ENCODE measurements at places on chromosomes 1 and 21.

DNA sequence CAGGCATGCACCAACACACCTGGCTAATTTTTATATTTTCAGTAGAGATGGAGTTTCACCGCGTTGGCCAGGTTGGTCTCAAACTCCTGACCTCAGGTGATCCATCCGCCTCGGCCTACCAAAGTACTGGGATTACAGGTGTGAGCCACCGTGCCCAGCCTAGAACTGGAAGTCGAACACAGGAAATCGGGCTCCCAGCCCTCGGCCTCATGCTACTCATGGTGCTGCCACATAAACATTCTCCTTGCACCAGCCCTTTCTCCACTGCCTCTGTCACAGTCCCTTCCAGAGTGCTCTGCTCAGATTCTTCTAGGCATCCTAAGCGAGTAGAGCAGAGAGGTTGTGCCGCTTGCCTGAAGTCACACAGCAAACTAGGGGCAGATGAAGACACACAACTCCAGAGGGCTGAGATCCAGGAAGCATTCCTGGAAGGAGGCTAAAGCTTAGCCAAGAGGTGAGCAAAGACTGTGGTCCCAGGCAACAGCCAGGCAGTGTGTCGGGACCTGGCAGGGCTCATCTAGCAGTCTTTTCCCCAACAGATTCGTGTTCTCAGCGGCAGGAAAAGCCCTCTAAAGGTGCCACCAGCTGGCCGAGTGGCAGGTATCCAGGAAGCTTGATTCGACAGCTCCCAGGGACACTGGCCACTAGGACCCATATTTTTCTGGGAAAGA, 29.6 kb upstream of the NPPB start:
- no peak for DNase-seq

DNA sequence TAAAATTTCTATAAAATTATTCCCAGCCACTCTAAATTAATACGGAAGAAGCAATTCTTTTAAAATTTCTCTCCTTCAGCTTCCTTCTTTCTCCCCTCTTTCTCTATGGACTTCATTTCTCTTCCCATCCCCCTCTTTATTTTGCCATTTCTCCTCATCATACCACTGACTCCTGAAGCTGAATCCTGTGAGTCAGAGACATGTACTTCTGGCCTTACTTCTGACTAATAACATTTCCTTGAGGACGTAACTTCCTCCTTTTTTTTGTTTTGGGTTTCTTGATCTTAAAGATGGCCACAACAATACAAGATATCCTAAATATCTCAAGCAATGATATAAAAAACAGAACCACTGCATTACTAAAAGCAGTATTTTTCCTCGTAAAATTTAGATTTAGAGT, 63.6 kb upstream of the DENND1B start:
- peak; percentile 60 for DNase-seq

DNA sequence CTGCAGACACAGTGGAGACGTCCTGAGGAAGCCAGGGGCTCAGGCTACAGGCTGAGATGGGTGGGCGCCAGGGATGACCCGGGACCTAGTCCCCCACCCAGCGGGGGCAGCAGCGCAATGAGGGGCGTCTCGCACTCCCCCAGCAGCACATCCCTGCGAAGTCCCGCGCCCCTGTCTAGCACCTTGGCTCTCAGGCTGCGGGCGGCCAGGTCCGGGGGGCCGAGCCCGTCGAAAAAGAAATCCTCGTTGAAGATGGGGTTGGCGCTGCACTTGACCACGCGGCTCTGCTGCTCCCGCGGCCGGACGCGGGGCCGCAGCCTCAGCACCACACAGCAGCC, 1.8 kb downstream of the C2CD4D start:
- no peak for DNase-seq

DNA sequence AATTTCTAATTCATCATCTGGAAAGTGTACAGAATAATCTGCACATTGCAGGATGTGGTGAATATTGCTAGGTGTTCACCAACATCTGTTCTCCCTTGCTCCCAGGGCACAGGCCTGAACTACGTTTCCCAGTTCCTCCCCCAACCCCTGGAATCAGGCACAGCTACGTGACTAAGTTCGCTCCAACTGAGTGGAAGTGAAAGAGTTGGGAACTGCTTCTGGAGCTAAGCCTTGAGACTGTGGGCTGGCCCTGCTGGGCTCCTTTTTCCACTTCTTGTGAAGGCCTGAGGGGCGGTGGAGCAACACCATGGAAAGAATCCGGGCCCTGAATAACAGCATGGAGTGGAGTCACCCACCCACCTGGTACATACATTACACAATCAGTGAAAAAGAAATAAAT, 534.6 kb downstream of the SMYD3 start:
- DNase-seq = no peak

DNA sequence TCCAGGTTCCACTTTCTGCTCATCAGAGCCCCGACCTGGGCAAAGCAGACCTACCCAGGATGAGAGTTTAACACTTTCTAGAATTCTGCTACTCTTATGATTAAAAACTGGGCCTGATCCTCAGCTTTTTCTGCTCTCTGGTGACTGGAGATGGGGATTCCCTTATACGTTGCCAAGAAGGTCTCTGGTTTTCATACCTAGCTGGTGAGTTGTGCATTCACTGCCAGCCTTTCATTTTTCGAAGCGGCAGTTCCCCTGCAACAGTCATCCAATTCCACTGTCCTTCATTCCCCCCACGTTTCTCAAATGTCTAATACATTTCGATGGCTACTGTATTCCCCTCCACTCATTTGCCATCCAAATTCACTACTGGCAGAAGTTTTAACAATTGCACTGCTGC, 135.3 kb downstream of the ADSS2 start:
- DNase-seq = no peak

DNA sequence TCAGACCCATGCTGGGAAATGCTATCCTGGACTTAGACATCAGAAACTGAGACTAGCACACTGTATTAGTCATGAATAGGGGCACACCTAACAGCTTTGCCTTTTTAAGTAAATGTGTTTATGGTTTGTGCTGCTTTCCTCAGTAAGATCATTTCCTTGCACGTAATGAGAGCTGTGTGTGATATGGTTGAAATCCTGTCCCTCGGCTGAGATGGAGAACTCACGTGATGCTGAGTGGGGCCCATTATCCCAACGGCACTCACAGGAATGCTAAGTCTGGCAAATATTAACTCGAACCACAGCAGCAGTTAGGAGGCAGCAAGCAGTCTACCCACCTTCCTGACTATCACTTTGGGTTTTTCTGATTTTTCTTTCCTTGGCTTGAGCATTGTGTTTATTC, 38.2 kb downstream of the BCL9 start:
- DNase-seq = no peak

GRCh38 chr1:71882226-71882625, 400.1 kb downstream of the NEGR1 start:
- DNase-seq = no peak

DNA sequence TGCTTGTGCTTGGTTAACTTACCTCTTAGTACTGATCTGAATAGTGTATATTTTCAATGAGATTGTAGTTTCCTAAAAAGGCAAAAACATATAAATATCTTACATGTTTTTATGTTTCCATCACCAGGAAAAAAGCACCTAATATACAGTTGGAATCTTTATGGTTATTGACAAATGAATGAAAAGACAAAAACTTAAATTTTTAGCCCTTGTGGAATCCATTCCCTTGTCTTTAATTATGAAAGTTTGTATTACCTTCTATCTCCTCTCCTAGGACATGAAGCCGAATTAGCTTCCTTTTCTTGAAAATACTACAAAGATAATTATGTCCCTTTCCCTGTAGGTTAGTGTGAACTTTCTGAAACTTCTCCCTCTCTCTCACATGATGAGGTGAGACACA, at the start of gene OR2T12:
Gene OR2T12, minus strand, starts transcription at position 101 of the 400 bp plus-strand sequence. CDS start 7,846 bp downstream, outside the sequence.
- DNase-seq = no peak

DNA sequence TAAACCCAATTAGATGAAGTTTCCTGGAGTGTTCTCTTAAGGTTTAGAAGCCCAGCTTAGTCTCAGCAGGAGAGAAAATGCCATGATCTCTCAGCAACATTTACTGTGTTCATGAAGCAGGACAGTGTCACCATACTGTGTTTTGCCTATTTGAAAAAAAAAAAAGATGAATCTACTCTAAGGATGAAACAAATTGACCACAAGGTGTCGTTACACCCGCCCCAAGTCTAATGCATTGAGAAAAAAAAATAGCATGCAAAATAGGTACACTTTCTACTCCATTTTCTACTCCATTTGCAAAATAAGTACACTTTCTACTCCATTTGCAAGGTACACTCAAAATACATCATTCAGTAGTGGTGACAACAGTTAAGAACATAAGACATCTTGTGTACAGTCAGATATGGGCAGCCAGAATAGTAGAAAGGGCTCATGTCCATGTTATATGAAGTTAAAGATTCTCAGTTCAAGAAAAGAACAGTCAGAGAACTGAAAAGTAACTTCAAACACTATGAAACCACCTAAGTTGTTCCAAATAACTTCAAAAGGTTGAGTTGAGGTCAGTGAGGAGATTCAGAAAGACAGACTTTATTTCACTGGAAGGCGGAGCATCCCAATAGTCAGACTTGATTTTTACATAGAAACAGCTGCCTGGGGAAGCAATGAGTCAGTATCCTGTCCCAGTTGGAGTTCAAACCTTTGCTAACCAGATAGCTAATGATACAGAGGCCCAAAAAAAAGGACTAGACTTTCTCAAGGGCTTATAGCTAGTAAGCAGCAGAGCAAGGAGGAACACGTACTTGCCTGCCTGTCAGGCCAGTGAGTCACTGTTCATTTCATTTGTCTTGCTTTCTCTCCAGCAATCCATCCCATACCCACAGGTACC, 13.3 kb downstream of the PLPPR5 start:
- DNase-seq = peak; percentile 78

DNA sequence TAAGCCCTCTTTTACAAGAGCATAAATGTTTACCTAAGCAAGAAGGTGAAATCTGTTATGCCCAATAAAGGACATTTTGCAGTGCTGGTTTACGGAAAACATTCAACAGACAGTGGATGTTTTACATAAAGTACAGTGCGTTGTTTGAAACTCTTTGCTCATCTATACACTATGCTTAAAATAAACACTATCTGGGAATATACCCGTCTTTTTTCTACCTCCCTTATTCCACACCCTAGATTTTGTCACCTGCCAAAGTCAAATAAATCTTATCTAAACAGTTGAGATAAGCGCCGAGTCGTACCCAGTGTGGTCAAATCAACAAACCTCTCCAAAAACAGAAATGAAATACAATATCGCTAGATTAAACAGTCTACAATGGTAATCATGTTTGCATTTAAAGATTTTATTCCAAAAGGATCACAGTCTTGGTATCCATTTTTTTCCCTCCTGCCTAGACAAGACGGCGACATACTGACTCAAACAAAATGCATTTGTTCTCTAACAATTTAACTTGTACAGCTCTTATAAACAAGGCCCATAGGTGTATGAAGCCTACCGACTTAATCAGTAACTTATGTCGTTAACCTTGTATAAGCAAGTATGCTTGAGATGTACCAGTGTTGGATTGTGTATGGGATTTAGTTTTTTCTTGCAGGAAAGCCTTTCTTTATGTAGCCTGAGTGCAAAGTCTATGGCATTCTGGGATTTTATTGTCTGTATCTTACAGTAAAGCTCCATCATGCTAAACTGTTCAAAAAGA, 189.1 kb downstream of the FMN2 start:
- no peak for DNase-seq

DNA sequence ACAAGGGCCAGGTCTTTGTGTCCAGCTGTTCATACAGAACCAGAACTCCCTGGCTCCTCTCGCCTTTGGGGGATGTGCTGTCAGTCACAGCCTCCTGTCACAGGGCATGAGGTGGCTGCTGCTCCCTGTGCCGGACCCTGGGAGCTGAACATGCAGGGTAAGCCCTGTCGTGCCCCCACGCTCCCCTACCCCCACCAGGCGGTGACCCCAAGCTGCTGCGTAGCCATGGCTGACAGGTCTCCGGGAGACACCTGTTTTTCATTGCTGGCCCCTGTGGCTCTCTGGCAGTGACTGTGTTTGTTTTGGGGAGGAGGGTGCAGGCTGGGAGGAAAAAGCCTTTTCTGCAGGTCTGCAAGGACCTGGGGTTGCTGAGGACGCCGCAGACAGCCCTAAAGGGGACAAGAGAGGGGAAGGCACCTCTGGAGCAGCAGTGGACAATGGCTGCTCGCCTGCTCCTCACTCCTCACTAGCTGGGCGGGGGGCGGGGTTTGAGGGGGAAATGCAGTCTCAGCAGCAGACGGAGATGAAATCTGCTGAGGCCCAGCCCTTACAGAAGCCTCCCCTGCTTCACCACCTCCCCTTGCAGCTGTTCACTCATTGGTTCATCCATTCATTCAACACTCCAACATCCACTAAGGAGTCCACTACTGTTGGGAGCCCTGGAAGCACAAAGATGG, 81.4 kb downstream of the TRABD2B start:
- DNase-seq = no peak

DNA sequence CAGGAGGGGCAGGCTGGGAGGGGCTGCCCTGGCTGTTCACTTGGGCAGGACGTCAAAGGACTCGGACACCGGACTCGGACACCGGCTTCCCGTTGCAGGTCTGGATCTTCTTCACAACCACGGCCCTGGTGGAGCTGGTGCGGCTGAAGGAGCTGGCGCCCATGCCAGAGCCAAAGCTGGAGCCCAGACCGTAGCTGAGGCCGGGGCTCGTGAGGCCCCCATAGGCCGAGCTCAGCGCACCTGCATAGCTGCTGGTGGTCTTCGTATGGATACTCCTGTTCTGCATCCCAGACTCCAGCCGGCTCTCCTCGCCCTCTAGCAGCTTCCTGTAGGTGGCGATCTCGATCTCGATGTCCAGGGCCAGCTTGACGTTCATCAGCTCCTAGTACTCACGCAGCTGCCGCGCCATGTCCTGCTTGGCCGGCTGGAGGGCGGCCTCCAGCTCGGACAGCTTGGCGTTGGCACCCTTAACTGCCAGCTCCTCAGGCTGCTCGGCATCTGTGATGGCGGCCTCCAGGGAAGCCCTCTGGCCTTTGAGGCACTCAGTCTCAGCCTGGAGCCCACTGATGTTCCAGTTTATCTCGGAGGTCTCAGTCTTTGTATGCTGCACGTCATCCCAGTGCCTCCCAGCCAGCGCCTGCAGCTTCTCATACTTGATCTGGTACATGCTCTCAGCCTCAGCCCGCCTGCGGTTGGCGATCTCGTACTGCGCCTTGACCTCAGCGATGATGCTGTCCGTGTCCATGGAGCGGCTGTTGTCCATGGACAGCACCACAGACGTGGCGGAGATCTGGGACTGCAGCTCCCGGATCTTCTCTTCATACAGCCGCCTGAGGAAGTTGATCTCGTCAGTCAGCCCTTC, 15.1 kb upstream of the KLF17 start:
- DNase-seq = no peak

DNA sequence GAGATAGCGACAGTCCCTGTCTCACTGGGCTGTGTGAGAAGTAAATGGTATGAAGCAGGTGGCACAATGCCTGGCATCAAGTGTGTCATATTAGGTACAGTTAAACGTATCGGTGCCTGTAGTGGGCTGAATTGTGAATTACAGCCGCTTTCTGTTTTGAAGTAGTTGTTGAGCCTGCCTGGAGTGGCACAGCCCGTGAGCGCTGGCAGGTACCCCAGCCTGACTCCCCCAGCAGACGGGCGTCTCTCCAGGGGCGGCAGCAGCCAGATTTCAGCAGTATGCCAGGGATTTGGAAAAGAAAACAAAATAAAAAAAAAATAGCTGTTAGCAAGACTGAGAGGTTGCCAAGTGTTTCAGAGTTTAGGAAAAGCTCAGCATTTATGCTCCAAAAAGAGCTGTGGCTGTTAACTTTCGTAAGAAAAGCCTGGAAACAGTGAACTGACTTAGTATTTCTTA, 26.6 kb upstream of the GPR153 start:
- DNase-seq = no peak

- DNase-seq = no peak
Observed at GRCh38 chr1:95058974-95059373, 13.8 kb downstream of the ALG14 start.

GRCh38 chr1:65467536-65467935, 47.1 kb downstream of the LEPR start:
- no peak for DNase-seq

GRCh38 chr1:185279571-185279970, 37.5 kb downstream of the IVNS1ABP start:
- no peak for DNase-seq

- DNase-seq = peak; percentile 93
Observed at GRCh38 chr1:85278853-85279314, 2.5 kb upstream of the BCL10 start.

All from HS-5 (cell line).